Activated T-cell treated with anti-CD3 and anti-CD28 coated beads, Interleukin-2, amount 50 U/mL, for 1 hour (primary cell): ENCODE measurements at places on chromosomes 5 and 9.
A peak's percentile ranks its signal among the peaks of the same experiment; 100 is the strongest.

GRCh38 chr9:75707191-75707590 is 183.3 kb upstream of the PCSK5 start:
- DNase-seq: no peak

DNA sequence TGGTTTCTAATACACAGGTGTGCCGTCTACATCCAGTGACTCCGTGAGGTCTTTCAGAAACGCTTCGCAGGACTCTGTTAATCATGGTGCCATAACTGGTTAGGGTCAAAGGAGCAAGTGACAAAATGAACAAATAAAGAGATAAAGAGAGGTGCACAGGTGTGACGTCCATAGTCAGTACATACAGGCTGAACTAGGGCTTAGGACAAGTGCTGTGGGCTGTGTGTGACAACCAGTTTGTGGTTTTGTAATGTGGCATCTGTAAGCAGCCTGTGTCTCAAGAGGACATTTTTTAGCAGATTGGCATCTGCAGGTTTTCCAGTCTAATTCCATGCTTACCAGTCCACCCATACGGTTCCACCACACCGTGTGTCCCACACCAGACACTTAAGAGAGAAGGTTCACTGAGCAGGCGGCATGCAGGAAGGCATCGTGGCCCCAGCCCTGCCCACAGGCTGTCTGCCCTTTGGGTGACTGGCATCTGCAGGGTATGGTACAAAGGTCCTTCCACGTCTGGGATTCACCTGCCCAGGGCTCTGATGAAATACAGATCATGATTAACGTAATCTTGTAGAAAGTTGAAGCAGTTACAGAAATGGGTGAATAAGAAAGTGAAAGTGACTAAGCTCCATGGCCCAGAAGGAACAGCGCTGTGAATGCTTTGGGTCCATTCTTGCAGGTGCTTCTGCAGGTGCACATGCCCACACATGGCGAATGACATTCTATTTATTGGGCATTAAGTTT is 26.9 kb downstream of the SRD5A1 start:
- no peak for DNase-seq

DNA sequence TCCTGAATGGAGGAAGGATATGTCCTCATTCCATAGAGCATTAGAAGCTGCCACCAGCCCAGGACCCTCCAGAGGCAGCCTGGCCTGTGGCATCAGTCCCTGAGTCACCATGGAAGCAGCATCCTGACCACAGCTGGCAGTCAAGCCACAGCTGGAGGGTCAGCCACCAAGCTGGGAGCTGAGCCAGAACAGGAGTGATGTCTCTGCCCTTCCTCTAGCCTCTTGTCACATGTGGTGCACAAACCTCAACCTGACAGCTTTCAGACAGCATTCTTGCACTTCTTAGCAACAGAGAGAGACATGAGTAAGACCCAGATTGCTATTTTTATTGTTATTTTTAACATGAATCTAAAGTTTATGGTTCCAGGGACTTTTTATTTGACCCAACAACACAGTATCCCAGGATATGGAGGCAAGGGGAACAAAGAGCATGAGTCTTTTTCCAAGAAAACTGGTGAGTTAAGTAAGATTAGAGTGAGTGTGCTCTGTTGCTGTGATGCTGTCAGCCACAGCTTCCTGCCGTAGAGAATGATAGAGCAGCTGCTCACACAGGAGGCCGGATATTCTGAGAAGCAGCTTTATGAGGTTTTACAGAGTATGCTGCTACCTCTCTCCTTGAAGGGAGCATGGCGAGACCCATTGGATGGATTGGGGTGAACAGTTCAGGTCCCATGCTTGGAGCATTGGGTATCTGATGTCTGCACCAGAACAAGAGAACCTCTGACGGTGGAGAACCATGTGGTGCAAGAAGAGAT is 13.0 kb upstream of the CYFIP2 start:
- DNase-seq: peak; percentile 67

DNA sequence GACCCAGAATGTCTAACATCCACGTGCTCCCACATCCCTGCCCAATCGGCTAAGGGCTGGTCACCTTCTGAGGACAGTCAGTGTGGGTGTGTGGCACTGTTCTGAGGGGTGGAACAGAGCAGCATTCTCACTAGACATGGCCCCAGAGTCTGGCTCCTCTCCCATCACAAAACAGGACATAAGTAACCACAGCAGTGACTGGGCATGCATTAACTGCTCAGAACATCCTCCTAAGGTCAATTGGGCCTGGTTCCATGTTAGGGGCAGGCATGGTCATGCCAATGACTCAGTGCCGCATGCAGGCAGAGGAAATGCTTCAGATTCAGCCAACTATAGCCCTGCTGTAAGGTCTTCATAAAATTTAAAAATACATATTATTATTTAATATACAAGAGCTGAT is 12.9 kb downstream of the MACROH2A1 start:
- DNase-seq: no peak

DNA sequence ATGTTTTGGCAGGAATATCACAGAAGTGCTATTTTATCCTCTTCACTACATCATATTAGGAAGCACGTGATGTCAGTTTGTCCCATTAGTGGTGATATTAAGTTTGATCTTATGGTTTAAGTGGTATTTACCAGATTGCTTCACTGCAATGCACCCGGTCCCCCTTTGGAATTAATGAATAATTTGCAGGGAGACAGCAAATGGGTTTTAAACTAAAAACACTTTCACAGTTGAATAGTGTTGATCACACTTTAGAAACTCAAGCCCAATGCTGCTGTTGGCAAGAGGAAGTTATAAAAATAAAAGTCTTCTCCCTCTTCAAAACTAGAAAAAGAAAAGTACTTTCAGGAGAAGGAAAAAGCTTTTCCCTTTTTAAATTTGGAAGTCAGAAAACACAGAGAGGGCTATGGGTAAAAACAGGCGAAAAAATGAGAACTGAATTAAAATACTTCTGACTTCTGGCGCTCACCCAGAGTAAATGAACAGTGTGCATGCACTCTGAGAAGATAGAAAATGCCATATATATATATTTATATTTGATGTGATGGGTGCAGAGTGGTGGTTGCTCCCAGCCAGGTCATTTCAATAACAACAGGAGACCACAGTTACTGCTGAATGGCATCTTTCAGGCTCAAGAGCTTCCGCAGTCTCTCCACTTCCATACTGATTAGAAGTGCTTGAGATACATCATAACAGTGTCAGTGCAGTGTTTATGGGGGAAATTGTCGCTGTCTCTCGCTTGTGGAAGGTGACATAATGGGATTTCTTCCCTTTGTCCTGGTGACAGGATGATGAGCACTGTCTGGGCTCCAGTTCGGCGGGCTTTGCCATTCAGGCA is 278.0 kb downstream of the ZSWIM6 start:
- no peak for DNase-seq

DNA sequence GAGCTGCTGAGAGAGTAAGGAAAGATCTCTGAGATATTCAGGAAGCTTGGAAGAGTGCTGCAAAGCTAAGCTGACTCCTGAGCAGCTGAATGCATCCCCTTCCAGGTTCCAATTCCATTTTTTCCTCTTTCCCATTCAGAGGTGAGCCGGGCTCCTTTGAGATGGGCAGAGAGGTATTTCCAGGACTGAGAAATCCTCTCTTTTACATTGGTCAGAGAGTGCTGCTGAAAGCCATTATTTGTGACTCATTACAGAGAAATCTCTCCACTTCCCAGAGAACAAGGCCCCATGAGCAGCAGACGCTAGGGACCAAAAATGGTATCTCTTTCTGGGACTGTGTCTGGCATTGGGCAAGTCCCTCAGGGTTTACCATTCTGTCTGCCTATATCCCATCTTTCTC is 3.7 kb downstream of the MCTP1 start:
- DNase-seq: no peak

DNA sequence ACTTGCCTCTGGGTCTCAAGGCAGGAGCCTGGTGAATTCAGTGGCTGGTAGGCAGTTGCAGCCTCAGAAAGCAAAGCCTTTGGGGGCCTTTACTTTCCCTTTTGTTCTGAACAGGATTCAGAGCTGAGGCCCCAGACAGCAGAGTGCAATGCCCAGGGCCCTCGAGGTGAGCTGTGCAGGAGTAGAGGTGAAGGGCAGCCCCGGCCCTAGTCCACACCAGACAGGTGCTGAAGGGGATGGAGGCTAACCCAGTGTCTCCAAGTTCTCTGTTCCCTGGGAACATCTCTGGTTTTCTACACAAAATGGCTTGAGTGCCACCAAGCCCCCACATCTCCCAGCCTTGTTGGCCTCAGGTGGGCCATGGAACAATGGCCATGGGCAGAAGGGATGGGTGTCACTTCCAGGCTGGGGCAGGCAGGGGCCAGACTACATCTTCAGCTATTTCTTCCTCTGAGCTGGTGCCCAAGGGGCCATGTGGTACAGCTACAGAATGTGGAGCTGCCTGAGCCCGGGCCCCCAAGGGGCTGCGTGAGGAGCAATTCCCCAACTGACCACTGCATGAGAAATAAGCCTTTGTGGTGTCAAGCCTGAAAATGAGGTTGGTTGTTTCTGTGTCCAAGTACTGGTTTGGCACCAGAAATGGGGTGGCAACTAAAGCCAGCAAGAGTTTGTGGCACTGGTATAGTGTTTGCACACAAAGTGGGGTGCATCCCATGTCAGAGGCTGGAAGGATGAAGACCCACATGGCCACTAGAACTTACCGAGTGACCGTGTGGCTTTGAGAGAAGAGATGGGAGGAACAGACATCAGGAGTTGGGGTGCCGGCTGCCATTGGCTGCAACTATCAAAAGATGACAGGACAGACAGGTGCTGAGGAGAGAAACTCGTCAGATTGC is 57.8 kb downstream of the BARX1 start:
- DNase-seq: no peak

- DNase-seq: no peak
Observed at GRCh38 chr9:128636556-128637530, 19.8 kb downstream of the DYNC2I2 start.

GRCh38 chr9:121992571-121993212 is 100.4 kb downstream of the TTLL11 start:
- peak; percentile 19 for DNase-seq

DNA sequence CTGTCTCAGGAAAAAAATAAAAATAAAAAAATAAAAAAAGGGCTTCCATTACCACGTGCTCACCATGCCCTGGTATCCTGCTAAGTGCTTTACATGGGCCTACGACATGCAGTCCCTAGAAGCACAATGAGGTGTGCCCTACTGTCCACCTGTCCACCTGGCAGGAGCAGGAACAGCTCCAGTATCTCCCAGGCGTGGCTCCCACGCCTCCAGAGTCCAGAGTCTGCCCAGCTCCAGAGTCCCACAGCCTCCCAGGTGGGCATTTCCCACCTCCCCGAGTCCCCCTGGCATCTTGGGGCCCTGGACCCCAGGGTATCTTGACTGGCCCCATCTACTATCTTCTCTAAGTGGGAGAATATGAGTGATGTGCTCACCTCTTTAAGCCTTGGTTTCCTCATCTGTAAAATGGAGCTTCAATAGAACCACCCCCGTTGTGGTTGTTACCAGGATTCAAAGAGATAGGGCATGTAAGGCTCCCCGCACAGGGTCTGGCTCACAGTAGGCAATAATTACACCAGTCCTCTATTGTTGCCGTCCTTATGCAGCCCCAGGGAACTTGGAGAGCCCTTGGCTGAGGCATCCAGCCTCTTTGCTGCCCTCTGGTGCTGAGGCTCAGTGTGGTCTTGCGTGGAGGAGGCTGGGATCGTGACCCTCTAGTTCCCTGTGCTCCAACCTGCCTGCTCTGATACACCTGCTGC is 8.9 kb downstream of the CXCL14 start:
- no peak for DNase-seq

- DNase-seq: no peak
Observed at GRCh38 chr5:113824307-113824706, 310.8 kb downstream of the YTHDC2 start.

DNA sequence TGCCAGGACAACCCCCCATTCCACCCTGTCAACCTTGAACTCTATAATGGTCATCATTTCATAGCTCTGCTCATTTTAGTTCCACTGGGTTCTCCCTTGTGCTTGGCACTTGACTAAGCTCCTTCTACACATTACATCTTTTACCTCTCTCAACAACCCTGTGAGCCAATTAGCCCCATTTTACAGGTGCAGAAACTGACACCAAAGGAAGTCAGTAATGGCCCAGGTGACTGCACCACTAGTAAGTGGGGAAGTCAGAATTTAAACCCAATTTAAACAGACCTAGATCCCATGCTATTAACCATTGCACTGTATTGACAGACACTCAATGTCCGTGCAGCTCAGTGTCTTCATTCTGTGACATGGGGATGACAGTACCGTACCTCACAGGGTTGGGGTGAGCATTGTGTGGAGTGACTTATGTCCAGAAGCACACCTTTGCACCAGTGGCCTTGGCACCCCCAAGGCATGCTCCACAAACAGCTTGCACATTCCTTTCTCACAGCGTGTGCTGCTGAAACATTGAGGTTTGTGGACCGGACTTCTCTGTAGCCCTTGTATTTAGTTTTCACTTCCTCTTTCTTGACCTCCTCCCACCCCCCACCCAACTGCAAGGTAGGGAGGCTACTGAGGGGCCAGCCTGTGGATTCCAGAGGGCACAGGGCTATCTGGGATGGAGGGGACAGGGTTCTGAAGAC is 23.1 kb downstream of the IRF1 start:
- DNase-seq: no peak

DNA sequence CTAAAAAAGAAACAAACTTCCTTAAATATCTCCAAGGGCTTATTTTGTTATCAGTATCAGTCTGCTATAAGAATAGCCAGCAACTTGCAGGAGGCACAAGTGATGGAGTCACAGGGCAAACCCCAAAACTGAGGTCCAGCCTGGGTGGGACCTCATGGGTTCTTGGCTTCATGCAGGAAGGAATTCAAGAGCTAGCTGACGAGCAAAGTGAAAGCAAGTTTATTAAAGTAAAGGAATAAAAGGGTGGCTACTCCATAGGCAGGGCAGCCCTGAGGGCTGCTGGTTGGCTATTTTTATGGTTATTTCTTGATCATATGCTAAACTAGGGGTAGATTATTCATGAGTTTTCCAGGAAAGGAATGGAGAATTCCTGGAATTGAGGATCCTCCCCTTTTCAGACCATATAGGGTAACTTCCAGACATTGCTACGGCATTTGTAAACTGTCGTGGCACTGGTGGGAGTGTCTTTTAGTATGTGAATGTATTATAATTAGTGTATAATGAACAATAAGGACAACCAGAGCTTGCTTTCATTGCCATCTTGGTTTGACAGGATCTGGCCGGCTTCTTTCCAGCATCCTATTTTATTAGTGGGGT is 231.9 kb downstream of the ADAMTSL1 start:
- DNase-seq: no peak

DNA sequence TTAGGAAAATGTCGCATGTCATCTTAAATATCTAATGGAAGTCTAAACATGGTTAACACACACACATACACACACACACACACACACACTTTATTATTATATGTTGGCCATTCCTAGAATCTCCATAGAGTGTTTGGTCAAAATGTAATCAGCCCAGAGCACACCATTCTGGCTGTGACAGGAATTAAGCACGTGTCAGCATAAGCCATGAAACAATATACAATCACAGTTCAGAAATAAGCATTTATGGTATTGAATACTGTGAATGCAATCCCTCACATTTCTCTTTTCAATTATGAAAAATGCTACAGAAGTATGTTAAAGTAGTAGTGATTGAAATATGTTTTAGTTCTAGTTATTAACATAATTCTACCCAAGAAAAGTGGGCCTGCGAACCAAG is 611.6 kb downstream of the PRELID2 start:
- no peak for DNase-seq

DNA sequence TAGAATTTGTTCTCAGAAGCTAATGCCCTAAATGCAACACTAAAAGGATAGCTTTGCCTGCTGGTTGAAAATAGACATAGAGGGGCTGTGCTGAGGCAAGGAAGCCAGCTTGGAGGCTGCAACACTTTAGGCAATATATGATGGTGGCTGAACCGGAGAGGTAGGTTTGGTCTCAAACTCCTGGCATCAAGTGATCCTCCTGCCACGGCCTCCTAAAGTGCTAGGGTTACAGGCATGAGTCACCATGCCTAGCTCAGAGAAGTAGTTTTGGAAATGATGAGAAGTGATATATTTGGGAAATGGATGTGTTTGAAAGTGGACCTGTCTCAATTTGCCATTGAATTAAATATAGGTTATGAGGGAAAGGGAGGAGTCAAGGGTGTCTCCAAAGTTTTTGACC is 10.0 kb downstream of the DUSP1 start:
- DNase-seq: no peak
